ENCODE measurements at places on chromosomes 6 and 20.

GRCh38 chr6:114195631-114196403 is 147.0 kb downstream of the HS3ST5 start:
- DNase-seq = no peak

GRCh38 chr6:158000530-158001307 is 19.1 kb downstream of the SYNJ2 start:
- DNase-seq = no peak

DNA sequence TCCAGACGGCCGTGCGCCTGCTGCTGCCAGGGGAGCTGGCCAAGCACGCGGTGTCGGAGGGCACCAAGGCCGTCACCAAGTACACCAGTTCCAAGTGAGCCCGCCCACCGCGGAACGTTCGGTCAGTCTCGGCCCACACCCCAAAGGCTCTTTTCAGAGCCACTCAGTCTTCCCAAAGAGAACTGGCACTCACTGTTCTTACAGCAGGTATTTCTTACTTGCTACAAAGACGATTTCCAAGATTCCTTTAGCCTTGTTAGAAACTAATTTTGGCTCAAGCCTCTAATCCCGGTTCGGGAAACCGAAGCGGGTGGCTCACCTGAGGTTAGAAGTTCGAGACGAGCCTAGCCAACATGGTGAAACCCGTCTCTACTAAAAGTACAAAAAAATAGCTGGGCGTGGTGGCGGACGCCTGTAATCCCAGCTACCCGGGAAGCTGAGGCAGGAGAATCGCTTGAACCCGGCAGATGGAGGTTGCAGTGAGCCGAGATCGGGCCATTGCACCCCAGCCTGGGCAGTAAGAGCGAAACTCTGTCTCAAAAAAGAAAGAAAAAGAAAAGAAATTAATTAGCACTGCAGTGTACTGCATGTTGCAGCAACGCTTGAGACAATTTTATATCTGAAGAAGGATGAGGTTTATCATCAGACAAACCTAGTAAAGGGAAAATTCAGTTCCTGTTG is 73.1 kb downstream of the OR2B2 start:
- DNase-seq = no peak

GRCh38 chr6:66558189-66558588 is 851.2 kb upstream of the EYS start:
- no peak for DNase-seq

DNA sequence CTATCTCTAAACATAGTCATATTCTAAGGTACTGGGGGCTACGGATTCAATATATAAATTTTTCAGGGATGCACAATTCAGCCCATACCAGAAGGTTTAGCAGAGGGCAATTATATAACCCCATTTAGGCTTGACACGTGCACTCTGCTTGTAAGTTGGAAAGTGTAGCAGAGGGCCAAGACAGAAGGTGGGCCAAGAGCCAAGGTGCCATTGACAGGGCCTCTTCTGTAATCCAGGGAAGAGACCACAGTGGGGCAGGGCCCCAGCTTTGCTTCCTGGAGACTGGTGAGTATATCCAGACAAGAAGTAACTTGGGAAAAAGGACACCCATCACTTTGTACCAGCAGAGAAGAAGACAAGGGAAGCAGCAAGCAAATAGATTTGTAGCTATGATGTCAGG is 672.4 kb upstream of the MARCKS start:
- no peak for DNase-seq

GRCh38 chr6:106974336-106974998 is at the start of gene CD24:
TSS of gene CD24 (minus strand) at chr6:106974729. CDS start at chr6:106974646, 83 bp downstream.
- no peak for DNase-seq

GRCh38 chr6:20839630-20840029 is 305.4 kb downstream of the CDKAL1 start:
- no peak for DNase-seq

DNA sequence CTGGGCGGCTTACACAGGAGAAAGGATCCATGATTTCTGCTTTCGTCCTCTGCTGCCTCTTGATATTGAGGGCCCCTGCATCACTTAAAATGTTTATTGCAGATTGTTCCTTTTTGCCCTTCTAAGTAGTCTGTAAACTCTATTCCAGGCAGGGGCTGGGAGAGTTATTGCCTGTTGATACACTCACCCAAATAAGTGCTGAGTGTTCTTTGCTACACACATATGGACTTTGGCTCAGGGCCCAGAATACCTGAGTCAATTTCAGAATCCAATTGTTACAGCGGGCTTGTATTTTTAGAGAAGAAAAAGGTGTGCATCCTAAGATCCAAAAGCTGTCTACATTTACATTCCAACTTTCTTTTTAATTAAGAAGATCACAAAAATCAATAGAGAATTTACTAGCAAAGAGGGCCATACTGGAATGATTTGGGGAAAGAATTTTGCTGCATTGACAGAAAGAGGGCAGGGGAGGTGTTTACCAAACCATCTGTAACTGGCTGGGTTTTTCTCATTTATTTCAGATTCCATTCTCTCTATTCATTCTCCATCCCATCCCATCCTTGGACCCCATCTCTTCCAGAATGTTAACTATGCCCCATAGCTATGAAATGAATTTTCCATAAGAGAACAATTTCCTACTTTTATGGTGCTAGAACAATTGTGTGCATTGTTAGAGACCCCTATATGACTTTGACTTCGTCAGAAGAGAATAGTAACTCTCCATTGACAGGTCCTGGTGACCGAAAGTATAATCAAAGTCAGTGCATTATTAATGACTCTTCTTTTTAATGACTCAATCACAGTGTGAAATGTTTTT is 959.9 kb upstream of the FLRT3 start:
- no peak for DNase-seq

DNA sequence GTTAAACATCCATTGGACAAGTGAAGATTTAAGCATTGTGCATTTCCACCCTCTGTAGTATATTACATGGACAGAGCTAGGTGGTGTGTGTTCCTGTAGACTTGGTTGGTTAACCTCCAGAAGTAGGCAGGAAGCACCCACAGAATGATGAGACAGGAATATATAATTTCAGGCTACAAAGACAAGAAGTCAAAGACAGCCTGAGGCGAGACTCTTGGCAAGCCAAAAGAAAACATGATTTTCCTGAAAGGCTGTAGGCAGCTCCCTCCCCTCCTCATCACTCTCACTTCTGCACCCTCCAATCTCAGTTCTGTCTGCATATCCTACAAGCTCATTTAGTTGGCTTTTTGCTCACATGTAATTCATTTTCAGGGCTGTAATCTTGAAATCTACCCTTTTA is 110.0 kb upstream of the SLC35B3 start:
- DNase-seq = no peak

GRCh38 chr6:87731818-87732661 is 30.0 kb upstream of the AKIRIN2 start:
- no peak for DNase-seq

GRCh38 chr6:85250586-85251220 is 199.2 kb upstream of the NT5E start:
- no peak for DNase-seq
